Iris pigment epithelial cell (primary cell): ENCODE measurements at places on chromosomes 3 and 15.

- DNase-seq = no peak
These were observed 36.6 kb downstream of the PSTPIP1 start for GRCh38 chr15:77031376-77032050.

- no peak for DNase-seq
These were observed 46.0 kb downstream of the PPCDC start for GRCh38 chr15:75069301-75069925.

DNA sequence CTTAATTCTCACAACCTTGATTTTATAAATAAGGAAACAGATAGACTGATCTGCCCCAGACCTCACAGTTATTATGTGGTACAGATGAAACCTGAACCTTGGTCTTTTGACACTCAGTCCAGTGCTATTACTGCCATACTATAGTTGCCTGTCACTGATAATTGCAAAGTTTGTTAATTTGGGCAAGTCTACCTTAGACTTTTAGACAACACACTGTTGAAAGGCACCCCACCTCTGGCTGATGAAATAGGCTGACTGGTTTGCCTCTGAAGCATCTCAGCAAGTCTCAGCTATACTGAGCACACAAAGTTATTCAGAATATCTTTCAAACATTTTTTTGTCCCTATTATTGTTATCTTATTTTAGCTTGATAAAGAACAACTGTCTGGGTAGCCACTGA is 53.1 kb upstream of the MAP4 start:
- DNase-seq = no peak

DNA sequence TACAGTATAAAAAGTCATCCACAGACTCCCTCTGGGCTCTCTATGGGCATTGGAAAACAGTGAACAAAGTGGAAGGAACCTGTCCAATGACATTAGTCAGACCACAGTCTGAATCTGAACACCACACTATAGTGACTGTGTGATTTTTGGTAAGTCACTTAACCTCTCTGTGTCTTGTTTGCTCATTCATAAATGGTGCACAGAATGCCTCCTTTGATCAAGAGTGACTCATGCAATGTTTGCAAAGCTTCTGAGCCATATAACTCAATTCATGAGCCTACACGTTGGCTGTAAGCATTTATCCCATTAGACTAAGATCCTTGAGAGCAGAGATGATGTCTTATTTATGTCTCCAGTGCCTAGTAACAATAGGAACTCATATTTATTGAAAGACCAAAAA is 46.7 kb downstream of the SV2B start:
- no peak for DNase-seq

DNA sequence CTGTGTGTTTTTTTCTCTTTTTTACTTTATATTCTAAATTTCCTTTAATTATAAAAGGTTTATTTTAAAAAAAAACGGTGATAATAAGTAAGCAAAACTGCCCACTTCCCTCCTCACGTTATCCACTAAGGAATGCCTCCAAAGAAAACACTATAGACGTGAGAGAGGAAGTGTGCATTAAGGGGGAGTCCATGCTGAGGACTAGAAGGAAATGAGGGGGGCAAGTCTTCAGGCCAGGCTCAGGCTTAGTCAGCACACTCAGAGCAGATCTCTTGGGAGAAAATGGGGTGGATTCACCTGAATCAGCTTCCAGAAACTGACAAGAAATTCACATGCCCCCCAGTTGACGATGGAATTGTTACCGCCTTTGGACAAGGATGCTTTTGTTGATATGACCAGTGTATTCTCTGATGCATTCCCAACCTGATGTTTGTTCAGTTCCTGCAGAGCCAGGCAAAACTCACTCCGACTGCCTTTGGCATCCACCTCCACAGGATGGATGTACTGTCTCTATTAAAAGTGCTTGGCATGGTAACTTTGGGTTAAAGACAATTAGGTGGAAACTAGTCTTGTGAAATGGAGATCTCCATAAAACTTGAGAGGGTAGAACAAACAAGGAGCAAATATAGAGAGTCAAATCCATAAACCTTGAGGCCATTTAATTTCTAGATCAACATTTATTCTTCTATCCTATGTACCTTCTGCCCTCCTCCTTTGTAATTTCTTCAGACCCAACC is 167.8 kb downstream of the MYRIP start:
- DNase-seq = no peak

DNA sequence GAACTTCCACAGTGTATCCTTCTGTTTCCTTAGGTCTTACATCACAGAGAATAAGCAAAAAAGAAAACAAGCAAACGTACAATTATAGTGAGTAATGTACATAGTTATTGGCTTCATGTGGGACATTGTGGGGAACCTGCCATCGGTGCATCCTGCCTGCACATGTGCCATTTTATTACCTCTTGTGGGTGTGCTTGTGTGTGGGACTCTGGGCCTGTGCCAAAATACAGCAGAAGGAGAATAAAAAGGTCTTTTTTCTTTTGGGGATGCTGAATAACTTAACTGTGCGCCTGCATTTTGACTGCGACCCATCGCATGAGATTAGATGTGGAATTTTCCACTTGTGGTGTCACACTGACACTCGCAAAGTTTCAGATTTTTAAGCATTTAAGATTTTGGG is 169.6 kb upstream of the DCBLD2 start:
- DNase-seq = no peak

GRCh38 chr3:123780656-123781055 is 103.5 kb downstream of the MYLK start:
- no peak for DNase-seq

DNA sequence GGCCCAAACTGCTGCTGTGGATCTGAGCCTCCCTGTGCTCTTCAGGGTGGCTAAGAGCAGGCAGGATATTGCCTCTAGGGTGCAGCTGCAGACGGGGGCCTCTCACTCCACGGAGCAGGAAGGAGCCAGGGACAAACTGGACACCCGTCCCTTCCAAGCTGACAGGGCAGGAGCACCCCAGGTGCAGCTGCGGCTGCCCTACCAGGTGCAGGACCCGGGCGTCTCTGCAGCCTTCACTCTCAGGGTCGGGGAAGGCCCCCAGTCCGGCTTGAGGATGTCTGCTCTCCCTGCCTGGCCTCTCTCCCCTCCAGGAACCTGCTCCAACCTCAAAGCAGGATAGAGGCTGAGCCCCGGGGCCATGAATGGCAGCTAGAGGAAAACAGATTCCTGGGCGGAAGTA is 1554.9 kb upstream of the CADM2 start:
- no peak for DNase-seq

GRCh38 chr3:94173673-94174434 is 111.0 kb downstream of the NSUN3 start:
- DNase-seq = peak; percentile 11

DNA sequence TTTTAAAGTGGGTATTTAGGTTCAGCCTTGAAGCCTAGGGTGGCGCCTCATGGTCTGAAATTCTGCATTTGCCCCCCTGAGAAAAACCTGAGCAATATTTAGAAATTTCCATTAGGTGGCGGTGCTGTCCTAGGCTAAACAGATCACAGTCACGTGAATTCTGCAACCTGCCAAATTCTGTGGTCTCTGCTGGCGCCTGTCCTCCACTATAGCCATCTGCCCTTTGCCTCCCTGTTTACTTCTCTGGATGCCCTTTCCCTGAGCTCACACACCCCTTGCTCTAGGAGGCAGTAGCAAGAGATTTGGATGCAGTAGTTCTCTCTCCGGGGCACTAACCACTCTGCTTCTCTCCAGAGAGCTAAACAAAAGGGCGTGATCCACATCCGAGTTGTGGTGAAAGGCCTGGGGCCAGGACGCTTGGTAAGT is 9.1 kb downstream of the MRPS11 start:
- peak; percentile 44 for DNase-seq

DNA sequence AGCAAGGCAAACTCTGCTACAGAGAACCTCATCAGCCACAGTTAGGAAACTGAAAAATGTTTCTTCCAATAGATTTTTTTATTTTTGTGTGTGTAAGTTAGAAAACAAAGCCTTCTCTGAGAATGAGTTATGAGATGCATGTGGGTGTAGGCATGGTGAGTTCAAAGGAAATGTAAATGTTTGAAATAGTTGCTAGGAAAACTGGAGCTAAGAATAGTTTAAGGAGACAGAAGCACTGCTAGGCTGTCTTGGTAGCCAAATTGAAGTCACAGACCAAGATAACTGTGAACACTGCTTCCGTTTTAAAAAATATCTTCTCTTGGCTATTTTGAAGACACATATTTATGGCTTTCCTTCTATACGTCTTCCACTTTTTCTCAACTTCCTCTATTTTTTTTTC is 1501.2 kb upstream of the CADM2 start:
- no peak for DNase-seq

GRCh38 chr15:73028831-73029451 is 23.3 kb upstream of the NEO1 start:
- peak; percentile 27 for DNase-seq

GRCh38 chr3:46656778-46657556 is 36.5 kb downstream of the ALS2CL start:
- no peak for DNase-seq

GRCh38 chr3:30145281-30145680 is 461.1 kb upstream of the TGFBR2 start:
- DNase-seq = no peak

DNA sequence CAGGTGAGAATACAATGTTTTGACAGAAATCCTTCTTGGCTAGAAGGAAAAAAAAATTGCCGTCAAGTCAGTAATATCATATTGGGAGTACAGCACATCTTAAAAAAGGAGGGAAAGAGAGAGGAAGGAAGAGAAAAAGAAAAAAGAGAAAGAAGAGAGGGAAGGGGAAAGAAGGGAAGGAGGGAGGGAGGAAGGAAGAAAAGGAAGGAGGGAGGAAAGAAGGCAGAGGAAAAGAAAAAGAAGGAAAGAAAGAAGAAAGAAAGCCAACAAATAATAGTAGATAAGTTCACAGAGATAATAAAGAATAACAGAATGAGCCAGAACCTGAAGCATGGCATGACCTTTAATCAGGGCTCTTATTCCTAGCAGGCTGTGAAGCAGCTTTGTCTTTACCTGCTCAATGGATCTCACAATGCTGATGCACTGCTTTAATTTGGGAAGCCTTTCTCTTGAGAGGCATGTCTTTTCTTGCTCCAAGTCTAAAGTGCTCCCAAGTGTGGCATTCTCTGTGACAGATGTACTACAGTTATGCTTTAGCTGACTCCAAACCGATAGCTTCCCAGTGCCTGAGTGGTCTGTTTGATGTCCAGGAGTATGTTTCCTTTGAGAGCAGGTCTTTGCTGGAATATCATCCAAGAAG is 114.9 kb downstream of the IQCH start:
- no peak for DNase-seq

DNA sequence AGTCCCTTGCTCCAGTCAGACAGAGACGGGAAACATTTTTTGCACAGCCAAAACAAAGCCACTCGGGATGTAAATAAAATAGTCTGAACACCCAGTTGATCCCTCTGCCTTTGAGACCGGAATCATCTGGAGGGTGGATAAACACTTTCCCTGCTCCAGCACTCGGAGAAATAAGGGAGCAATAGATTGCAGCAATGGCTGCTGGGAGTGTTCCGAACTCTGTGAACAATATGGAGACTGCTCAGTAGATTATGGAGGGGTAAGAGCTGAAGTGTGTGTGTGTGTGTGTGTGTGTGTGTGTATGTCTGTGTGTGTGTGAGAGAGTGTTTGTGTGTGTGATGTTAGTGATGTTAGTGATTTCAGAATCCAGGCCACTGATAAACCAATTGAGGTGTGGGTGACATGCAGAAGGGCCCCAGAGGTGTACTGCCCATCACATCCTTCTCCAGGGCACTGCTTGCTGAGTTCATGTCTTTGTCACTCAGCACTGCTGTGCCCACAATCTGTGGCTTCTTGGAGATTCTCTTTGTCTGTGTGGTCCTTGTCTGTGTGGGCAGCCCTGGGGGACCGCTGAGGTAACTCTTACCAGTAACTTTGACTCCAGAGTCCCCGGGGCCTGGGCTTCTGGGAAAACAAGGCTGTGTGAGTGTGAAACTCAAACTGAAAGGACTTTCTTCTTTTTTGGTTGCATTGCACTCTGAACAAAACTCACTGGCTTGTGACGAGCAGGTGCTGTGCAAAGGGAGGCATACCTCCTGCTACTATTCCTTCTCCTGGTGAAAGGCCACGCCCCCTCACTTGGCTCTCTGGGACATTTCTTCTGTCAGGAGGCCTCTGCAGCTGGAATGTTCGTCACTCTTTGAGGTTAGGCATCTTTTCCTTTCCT is 23.0 kb downstream of the CRYGS start:
- no peak for DNase-seq

DNA sequence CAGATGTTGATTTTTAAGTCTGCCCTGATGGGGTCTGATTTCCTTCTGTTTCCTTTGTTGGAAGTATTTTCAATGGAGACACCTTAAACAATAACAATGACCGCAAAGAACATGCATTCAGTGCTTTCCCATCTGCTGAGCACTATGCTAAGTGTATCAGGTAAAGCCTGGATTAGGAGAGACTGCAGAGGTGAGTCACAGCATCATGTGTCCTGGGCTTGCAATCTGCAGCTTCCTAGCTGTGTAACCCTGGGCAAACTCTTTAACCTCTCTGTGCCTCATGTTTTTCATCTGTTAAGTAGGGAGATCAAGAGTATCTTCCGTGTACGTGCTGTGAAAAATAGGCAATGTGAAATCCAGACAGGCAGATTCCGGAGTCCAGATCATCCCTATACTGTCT is 13.3 kb upstream of the CHRNB4 start:
- peak; percentile 3 for DNase-seq

GRCh38 chr3:157075693-157076420 is 84.1 kb downstream of the CCNL1 start:
- DNase-seq = no peak

- no peak for DNase-seq
These were observed 13.1 kb downstream of the ANO10 start for GRCh38 chr3:43608751-43609150.

DNA sequence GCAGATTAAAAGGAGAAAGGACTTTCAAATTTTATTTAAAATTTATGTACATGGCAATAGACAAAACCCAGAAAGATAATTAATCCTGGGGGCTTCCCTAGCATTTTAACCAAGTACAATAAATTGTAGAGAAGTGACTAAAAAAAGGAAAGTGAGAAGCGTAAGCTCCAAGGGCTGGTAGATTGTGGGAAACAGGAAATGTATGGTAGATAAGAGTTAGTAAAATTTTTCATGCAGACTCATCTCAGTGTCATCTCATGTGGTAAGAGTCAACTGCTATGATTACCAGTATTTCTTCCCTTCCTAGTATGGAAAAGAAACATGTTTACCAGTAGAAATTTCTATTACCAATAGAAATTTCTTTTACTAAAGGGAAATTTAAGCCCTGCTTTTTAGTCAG is 464.3 kb upstream of the AGTR1 start:
- peak; percentile 77 for DNase-seq

DNA sequence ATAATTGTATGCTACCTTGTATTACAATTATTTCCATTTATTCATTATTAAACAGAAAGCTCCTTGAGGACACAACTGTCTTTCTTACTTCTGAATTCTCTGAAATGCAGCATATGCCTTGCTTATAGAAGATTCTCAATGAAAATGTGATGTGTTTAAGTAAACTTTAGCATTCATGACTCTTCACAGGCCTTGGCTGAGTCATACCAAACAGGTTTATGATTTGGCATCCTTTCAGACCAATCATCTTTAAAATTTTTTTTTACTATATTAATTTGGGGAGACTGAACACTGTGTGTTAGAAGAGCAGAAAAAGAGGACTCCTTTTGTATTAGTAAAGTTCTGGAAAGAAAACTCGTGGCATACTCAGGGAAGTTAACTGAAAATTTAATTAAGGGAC is 6.4 kb upstream of the GALK2 start:
- DNase-seq = peak; percentile 41
